Stimulated activated CD4-positive, alpha-beta T cell treated with anti-CD3 and anti-CD28 coated beads, TNF-alpha, amount 100 ng/mL, for 1 hour (primary cell): ENCODE measurements at places on chromosomes 6 and 20.

DNA sequence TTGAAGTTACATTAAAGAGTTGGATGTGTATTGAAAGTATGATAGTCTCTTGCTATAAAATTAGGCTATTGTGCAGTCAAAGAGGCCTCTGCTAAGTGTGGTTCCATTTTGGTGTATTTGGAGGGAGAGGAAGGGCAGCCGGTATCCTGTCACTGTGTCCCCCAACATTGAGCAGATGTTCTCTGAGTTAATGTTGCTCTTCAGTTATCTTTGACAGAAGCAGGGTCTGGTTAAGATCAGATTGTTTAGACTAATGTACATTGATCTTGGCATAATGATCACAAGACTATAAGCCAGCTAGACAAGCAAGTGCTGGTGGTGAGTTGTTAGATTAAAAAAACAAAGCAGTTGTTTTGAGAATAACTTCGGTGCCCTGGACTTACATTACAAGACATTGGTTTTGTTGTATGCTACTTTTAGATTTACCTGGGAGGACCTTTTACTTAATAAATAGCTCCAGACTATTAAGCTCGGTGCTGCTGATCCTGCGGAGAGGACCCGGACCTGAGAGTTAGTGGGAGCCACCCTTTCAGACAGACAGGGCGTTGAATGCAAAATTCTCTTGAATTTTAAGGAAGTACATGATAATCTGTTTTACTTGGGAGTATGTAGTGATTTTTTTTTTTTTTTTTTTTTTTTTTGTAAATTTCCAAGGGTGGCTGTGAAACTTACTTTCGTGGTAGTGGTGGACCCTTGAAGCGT is 97.8 kb downstream of the JARID2 start:
- no peak for DNase-seq

- no peak for DNase-seq
Observed at GRCh38 chr6:22526736-22527135, 42.6 kb upstream of the HDGFL1 start.

GRCh38 chr6:39213195-39213920 is 15.9 kb downstream of the KCNK5 start:
- DNase-seq: no peak

- DNase-seq: no peak
Observed at GRCh38 chr6:87213364-87213763, 58.0 kb downstream of the ZNF292 start.
